ENCODE measurements at places on chromosomes 7 and 10.
A peak's percentile ranks its signal among the peaks of the same experiment; 100 is the strongest.

GRCh38 chr7:130875-131780 lies 61.2 kb upstream of the FAM20C start:
- no peak for DNase-seq

- DNase-seq = no peak
Measured at GRCh38 chr10:88200312-88201032, 337.0 kb downstream of the PTEN start.

DNA sequence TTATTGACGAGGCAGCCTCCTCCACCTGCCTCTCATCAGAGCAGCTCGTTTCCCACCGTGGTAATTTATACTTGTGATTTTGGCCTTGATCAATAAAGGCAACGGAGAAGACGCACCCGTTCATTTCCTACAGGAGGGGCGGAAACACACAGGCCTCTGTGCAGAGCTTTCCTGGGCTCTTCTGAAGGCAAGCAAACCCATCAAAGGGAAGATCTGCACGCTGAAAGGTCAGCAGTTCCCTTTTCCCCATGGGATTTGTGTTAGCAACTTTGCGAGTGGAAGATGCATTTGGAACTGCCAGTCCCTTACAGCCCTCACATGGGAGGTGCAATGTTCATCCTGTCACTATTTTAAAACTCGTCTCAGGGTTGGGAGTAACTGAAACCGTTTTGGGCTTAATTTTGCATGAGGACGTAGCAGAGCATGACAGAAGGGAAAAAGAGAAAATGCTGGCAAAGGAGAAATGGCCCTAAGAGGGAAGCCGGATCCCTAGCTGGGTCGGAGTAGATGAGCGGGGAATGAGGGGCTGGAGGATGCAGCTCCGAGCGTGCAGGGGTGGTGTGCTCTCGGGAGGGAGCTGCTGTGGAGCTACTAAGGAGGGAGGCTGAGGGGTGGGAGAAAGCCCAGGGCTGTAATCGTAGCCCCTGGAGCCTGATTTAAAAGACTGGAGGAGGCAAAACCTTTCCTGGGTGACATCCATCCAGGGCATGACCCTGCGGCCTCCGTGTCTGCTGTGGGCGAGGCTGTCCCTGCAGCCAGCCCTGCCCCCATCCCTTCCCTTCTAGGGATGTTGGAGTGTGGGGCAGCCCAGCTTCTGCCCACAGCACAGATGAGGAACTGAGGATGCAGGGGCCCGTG lies 111.1 kb upstream of the FAM20C start:
- DNase-seq = peak; percentile 38

DNA sequence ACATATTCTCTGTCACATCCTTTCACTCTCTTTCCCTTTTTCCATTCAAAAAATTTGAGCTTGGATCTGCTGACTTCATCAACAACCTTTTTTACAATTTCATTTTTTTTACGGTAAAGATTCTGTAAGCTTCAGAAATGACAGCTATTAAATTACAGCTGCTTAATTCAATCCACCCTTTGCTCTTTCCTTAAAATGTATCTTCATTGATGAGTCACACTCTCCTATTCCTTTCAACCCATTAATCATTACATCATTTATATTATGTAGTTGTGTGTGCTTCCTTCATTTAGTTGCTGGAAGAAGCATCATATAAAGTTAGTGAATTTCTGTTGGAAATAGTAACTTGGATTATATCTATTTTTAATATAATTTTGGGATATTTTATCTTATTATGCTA lies 67.1 kb upstream of the MAGI2 start:
- DNase-seq = no peak

GRCh38 chr10:10092581-10092980 lies 925.1 kb upstream of the CELF2 start:
- DNase-seq = no peak

DNA sequence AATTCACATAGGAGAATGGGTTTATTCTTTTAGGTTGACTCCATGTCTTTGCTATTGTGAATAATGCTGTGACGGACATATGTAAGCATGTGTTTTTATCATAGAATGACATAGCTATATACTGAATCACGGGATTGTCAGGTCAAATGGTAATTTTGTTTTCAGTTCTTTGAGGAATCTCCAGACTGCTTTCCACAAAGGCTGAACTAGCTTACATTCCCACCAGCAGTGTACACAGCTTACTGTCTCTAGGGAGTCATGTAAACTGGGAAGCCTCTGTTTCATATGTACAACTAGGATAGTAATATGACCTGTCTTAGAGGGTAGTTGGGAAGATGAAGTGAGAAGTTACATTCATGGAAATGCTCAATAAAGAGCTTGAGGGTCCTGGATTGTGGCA lies 6.8 kb upstream of the C10orf120 start:
- no peak for DNase-seq

DNA sequence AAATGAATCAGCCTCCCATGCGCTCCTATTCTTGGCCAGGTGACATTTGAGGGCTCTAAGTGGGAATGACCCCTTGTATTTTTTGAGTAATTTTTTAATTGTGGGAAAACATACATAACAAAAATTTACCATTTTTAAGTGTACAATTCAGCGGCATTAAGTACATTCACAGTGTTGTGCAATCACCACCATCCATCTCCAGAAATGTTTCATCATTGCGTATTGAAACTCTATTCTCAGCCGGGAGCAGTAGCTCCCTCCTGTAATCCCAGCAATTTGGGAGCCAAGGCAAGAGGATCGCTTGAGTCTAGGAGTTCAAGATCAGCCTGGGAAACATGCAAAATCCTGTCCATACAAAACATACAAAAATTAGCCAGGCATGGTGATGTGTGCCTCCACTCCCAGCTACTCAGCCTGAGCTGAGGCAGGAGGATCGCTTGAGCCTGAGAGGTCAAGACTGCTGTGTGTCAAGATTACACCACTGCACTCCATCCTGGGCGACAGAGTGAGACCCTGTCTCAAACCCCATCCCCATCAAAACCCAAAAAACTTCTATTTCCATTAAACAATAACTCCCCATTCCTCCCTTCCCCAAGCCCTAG lies 2.5 kb downstream of the ANTXRL start:
- DNase-seq = peak; percentile 22

- no peak for DNase-seq
Measured at GRCh38 chr7:154844955-154845354, 158.0 kb downstream of the PAXIP1 start.

- no peak for DNase-seq
Measured at GRCh38 chr10:72024596-72024995, 60.4 kb downstream of the CHST3 start.

- no peak for DNase-seq
Measured at GRCh38 chr7:26587536-26587935, 276.9 kb downstream of the SKAP2 start.

GRCh38 chr10:35079763-35080162 lies 10.4 kb downstream of the CUL2 start:
- no peak for DNase-seq

DNA sequence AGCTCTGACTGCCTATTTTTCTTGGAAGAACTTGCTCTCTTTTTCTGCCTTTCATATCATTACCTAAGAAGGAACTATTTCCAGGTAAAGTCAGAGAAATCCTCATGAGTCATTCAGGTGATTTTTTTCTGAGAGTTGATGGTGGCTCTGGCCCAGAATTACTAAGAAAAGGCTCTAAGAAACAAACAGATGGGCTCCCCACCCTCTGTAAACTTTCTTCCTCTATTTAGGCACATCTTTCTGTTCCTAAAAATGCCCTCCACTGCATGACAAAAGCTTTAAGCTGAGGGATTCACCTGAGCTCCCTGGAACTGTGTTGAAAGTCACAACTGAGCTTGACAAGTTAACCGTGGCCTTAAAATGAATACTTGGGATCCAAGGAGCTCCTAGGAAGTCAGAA lies 1.6 kb downstream of the OLAH start:
- peak; percentile 25 for DNase-seq

GRCh38 chr10:3574451-3574850 lies 210.6 kb downstream of the KLF6 start:
- no peak for DNase-seq

DNA sequence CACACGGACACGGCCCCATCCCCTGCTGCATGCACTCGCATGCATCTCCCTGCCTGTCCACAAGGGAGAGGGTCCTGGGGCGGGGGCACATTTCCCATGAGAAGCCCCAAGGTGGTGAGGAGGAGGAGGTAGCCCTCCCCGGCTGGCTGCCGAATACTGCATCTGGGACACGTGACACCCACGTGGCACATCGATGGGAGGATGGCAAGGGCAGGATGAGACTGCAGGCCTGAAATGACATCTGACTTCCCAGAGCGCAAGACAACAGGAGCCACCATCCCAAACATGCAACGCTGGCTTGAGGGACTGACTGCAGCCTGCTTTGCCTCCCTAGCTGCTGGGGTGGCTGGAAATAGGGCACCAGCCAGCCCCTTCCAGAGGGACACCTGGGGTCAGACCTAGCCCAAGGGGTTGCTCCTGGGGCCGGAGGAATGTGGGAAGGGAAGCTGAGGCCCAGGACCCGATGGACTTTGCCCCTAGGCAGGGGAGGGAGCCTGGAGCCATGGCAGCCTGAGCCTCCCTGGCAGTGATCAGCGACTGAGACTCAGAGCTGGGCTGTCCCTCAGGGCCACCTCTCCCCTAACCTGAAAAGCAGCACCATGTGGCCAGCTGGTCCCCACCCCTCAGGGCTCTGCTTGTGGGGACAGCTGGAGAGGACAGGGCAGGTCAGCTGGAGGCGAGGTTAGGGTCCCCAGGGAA lies 16.1 kb downstream of the BUD23 start:
- no peak for DNase-seq

DNA sequence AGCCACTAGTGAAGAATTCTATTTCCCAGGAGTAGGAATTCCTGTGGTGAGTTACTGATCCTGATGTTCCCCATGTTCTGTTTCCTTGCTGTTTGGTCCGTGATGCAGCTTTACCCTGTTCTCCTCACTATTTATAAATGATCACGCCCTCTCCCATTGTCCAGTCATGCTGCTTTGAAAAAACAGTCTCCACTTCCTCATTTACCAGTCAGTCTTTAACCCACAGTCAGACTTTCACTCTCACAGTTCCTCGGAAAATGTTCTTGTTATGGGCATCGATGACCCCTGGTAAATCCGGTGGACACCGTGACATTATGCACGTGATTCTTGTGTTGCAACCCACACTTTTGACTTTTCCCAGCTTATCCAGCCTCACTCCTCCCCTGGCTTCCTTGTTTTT lies 14.4 kb downstream of the SCIN start:
- peak; percentile 95 for DNase-seq

- DNase-seq = no peak
Measured at GRCh38 chr10:90958781-90959180, 37.9 kb upstream of the ANKRD1 start.

DNA sequence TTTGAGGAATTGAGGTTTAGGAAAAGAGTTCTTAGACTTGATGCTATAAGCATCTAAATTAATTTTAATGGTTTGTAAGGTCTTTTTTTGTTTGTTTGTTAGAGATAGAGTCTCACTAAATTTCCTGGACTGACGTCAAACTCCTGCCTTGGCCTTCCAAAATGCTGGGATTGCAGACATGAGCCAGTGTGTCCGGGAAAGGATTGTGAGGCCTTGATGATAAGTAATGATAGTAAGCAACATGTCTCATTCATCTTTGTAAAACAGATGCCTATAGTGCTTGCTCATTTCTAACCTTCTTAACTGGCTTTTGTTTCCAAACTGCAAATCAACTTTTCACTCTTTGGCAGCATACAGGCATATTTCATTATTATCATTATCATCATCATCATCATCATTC lies 176.0 kb upstream of the KCND2 start:
- no peak for DNase-seq

GRCh38 chr7:95921543-95921942 lies 149.2 kb downstream of the DYNC1I1 start:
- DNase-seq = no peak

DNA sequence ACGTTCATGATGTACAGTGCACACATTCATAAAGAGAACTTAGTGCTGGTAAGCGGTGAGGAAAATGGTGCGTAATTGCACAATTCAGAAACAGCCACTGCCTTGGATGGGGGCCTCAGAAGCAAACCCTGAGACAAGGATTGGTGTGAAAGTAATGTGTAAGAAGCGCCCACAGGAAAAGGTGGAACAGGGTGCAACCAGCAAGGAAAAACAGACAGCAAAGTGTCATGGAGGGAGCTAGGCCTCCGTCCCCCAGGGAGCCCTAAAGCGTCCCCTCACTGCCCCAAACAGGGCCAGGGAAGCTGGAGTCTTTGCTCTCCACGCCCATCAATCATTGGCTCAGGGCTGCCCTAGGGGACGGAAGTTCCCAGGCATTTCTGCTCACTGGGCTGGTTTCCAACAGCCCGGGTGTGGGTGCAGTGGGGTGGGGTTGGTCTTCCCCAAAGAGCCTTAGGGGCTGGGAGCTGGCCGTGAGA lies 9.6 kb upstream of the C10orf105 start:
- DNase-seq = peak; percentile 81

GRCh38 chr10:44389150-44389549 lies 4.3 kb upstream of the CXCL12 start:
- no peak for DNase-seq

GRCh38 chr7:106370542-106370941 lies 85.8 kb upstream of the NAMPT start:
- DNase-seq = no peak

- DNase-seq = no peak
Measured at GRCh38 chr7:55474944-55475854, 97.1 kb downstream of the VOPP1 start.

GRCh38 chr7:82021036-82021435 lies 251.2 kb upstream of the HGF start:
- DNase-seq = no peak

GRCh38 chr7:111290419-111290818 lies 199.5 kb downstream of the LRRN3 start:
- DNase-seq = no peak

DNA sequence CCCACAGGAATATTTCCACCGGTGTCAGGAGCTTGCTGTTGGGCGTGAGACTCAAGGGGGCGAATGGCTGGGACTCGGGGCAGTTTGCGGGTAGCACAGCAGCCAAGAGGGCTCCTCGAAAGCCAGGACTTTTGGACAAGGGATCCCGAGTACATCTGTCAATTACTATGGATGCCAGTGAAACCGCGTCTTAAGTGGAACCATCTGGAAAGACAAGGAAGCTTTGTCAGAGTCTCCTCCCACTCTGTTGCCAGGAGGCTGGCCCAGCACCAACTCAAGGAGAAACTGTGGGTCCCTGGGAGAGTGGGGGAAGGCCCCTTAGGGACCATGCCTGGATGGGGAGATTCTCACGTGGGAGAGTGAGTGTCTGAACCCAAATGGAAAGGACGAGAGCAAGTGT lies 57.1 kb downstream of the C10orf143 start:
- DNase-seq = no peak

DNA sequence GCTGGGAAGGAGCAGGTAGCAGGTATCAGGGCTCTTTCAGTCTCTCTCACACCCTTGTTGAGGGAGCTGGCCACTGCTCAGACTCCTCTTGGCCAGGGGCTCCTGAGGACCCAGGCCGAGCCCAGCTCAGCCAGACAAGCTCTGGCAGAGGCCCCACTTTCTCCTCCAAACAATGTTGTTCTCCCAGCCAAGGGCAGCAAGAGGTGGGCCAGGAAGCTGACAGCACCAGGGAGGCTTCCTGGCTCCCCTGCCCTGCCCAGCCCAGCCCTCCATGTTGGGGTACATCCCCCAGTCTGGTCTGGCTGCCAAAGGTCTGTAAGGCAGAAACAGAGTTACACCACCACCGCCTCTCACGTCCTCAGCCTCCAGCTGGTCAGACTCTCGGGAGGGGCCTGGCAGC lies 33.9 kb upstream of the COL13A1 start:
- no peak for DNase-seq
